SW 1271 (cell line): ENCODE measurements at places on chromosomes 4 and X.

- DNase-seq, result no peak
These were observed 1648.0 kb downstream of the STIM2 start for GRCh38 chr4:28508636-28509035.

DNA sequence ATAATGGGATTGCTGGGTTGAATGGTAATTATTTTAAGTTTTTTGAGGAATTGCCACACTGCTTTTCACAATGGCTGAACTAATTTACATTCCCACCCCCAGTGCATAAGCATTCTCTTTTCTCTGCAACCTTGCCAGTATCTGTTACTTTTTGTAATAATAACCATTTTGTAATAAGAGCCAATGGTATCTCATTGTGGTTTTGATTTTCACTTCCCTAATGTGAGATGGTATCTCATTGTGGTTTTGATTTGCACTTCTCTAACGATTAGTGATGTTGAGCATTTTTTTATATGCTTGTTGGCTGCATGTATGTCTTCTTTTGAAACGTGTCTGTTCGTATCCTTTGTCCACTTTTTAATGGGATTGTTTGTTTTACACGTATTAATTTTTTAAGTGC lies 213.1 kb upstream of the HDX start:
- no peak for DNase-seq

GRCh38 chr4:25180524-25181131 lies 20.4 kb upstream of the SEPSECS start:
- no peak for DNase-seq

DNA sequence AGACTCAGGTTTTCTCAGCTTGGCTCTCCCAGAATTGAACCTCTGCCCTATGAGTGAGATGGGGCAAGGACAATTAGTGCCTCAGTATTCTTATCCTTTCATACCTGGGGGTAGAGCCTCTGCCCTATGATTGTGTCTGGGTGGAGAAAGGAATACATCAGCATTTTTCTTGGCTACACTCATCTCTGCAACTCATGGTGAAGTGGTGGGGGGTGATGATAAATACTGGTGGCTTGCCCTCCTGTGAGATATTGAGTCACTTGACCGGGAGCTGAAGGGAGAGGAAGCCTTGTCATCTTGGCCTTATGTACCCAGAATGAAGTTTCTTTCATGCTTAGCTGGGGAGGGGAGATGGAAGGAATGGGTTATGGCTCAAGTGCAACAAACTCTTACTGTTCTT lies 71.3 kb upstream of the ENOX2 start:
- DNase-seq, result no peak

DNA sequence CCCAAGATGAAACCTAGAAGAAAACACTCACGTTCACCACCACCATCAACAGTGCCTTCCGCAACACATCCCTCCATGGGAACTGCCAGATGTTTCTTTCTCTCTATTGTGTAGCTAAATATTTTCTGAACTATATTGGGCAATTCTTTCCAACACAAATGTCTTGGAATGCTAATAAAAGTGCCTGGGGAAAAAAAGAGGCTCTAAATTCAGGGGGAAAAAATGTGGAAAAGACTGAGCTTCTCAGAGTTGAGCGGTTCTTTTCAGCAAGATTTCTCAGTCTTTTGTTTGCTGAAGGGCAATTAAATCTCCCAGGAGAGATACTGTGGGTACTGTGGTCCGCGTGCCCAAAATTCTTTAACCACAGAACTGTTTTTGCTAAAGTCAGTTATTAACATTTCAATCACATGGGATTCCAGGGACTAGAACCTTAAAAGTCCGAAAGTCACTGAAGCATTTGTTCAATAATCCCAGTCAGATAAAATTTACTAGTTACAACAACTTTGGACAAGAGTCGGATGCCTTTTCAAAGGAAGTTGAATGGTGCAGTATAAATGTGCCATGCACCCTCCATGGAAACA lies 51.9 kb upstream of the DHRSX start:
- no peak for DNase-seq

- no peak for DNase-seq
These were observed 54.0 kb downstream of the SLC9A7 start for GRCh38 chrX:46704767-46705386.

DNA sequence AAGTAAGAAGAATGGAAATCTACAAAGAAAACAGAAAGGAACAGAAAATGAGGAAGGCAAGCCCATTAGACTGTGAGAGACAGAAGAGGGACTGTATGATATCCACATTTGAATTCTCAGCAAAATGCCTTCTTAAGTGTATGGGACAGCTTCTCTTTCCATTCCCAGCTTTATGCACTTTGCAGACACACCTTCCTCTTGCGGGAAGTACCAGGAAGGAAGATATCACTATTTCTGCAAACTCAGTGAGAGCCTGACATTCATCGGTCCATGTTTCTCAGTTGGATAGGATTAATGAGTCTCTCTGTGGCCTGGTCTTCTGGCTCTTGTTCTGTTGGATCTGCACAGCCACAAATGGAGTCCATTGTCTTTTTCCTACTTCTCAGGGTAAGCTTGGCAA lies 31.6 kb upstream of the DHX15 start:
- no peak for DNase-seq

GRCh38 chr4:153000076-153000420 lies 63.9 kb downstream of the FHDC1 start:
- DNase-seq, result no peak

GRCh38 chr4:25860586-25861279 lies 2.1 kb downstream of the SEL1L3 start:
- no peak for DNase-seq

- no peak for DNase-seq
These were observed 950.2 kb upstream of the SLIT2 start for GRCh38 chr4:19301527-19301926.

DNA sequence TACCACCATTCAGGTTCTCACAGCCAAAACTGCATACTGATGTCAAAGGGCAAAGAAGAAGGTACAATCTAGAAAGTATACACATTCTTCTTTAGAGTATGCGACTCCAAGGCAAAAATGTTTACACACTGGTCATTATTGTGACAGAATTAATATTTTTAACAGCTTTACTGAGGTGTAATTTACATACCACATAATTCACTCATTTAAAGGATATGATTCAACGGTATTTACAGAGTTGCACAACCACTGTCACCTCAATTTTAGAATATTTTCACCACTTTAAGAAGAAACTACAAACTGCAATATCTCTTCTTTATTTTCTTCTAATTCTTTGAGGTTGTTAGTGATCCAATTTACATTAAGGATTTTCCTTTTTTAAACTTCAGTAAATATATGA lies 325.4 kb upstream of the SMIM31 start:
- no peak for DNase-seq

DNA sequence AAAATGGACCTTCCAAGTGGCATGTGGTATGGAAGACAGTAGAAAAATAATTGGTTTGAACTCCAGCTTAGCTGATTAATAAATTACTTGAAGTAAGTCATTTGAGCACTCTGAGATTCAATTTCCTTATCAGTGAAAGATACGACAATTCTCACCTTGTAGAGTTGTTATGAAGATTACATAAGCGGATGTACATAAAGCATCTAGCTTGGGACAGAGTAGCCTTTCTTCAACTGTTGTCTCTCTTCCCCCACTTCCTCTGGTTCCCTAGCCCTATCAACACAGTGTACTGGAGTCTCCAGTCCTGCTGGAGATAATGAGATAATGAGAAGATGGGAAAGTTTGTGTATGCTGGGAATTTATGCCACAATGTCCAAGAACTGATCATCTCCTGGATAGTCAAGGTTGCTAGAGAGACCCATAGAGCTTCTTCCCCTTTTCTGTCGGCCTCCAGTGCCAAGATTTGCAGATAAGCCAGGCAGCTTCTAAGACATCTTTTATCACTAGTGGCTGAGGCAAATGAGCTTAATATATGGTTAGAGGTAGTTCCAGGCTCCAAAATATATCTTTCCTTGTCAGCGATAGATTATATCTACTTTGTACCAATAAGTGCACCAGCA lies 33.9 kb downstream of the VSIG4 start:
- DNase-seq, result no peak

GRCh38 chrX:41388543-41388942 lies 54.6 kb downstream of the DDX3X start:
- DNase-seq, result no peak

GRCh38 chr4:148023512-148024181 lies 291.8 kb downstream of the ARHGAP10 start:
- no peak for DNase-seq

DNA sequence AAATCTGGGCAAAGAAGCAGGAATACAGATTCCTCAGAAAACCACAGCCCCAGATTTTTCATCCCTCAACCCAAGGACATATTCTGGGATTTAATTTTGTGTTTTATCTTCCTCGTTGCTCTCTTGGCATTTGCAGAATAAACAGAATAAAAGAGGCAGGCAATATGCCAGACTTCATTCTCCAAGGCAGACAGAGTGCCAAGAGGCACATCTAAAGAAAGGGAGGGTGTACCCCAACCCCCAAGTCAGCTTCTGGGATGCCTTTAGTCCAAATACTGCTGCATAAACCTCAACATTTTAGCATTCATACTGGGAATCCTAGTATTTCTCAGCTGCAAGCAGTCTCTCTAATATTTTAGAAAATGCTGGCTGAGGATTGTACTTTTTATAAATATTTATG lies 629.2 kb downstream of the KLHL13 start:
- DNase-seq, result no peak

DNA sequence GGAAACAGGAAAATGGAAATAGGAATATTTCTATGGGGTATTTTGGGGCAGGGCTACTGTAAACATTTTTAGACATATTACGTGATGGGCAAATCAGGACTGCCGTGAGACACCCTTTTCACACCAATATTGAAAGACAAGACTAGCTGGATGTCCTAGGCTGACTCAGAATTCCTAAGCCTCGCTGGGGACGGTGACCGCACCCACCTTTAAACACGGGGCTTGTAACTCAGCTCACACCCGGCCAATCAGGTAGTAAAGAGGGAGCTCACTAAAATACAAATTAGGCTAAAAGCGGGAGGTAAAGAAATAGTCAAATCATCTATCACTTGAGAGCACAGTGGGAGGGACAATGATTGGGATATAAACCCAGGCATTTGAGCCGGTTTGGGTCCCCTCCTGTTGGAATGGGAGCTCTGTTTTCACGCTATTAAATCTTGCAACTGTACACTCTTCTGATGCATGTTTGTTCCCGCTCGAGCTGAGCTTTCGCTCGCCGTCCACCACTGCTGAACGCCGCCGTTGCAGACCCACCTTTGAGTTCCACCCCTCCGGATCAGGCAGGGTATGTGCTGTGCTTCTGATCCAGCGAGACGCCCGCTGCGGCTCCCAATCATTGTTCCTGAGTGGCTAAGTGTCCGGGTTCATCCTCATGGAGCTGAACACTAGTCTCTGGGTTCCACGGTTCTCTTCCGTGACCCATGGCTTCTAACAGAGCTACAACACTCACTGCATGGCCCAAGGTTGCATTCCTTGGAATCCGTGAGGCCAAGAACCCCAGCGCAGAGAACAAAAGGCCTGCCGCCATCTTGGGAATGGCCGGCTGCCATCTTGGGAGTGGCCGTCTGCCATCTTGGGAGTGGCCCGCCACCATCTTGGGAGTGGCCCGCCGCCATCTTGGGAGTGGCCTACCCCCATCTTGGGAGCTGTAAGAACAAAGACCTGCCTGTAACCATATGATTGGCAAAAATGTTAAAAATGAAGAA lies 152.6 kb downstream of the CRLF2 start:
- no peak for DNase-seq

DNA sequence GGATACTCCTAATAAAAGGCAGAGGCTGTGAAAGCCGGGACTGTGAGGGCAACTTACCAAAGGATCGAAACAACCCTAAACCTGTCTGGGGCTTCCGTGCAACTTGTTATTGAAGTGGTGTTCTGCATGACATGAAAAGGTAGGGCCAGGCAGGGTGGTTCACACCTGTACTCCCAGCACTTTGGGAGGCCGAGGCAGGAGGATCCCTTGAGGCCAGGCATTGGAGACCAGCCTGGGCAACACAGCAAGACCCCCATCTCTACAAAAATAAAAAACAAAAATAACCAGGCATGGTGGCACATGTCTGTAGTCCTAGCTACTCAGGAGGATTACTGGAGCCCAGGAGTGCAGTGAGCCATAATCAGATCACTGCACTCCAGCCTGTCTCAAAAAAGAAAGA lies 12.3 kb downstream of the CASP3 start:
- no peak for DNase-seq

- no peak for DNase-seq
These were observed 13.0 kb downstream of the RGS12 start for GRCh38 chr4:3305610-3306371.

GRCh38 chr4:139617702-139618490 lies 47.7 kb upstream of the MGST2 start:
- no peak for DNase-seq

GRCh38 chr4:41454423-41454822 lies 83.5 kb upstream of the LIMCH1 start:
- DNase-seq, result no peak

DNA sequence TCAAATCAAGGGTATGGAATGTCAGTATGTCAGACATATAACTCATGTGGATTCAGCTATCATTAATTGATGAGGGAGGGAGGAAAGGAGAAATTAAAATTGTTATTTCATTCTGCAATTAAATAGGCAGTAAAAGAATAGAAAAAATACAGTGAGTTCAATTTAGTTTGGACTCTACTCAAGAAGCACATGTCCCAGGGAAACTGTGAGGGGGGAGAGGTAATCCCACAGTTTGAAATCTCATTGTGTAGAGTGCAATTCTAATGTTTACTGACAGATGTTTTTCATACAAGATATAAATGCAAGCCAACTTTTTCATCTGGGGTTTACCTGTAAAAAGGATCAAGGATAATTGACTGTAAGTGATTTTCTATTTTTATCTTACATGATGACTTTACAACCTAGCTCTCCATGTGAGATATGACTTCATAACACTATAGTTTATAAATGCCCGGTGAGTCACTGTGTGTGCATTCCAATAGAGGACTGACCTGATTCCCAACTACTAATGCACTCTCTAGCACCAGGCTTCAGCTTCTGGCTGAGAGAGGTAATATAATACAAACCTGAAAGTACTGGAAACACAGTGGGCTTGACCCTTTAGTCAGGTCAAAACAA lies 35.2 kb upstream of the SCD5 start:
- no peak for DNase-seq

DNA sequence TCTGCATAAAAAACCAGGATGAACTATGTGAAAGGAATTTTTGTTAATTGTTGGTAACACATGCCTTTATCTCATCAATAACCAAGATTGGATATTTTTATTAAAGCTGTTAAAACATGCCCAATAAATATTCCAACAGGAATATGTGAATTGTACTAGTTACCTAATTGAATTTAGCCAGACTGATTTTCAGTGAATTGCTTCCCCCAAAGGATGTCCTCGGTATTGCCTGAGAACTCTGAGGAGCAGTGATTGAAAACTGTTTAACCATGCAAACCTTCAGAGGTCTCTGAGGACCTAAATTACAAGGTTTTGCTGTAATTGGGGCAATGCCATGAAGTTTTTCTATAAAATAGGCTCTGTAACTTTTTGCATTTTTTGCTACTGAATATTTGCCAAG lies 66.6 kb downstream of the BLTP1 start:
- DNase-seq, result no peak

DNA sequence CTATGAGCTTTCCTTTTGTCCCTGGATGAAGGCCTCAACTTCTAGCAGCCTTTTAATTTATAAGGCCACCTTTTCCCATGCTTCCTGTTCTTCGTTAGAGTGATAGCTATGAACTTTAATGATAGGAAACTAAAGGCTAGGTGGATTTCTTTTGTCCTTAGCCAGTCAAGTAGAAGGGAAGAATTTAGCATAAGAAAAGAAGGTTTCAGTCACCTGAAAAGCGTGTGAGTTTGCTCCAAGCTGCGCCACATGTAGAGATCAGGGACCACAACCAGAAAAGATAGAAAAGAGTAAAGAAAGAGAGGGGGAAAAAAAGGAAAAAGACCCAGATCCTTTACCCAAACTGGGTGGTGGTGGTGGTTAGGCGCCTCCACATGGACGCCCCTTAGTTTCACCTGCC lies 28.6 kb downstream of the LUZP4 start:
- no peak for DNase-seq

- no peak for DNase-seq
These were observed 149.3 kb upstream of the FABP2 start for GRCh38 chr4:119471259-119471658.
